ENCODE measurements at places on chromosomes 13 and 19.

GRCh38 chr13:113077566-113077952 is 28.0 kb upstream of the F7 start:
- peaks cover 37% of the 10 kb centered on the region for H3K36me3 ChIP-seq
- no peaks in the 10 kb centered on the region for H3K4me1 ChIP-seq
- DNase-seq = no peak
- no peak overlapping the region for H3K27ac ChIP-seq

GRCh38 chr13:60431108-60431700 is 34.2 kb downstream of the TDRD3 start:
- no peaks in the 10 kb centered on the region for H3K27me3 ChIP-seq
- H3K27ac ChIP-seq = no peak overlapping the region

- no peak overlapping the region for H3K27ac ChIP-seq
- no peaks in the 10 kb centered on the region for H3K4me1 ChIP-seq
- no peaks in the 10 kb centered on the region for H3K36me3 ChIP-seq
- H3K4me3 ChIP-seq = no peak overlapping the region
These were observed 139.2 kb downstream of the PCDH20 start for GRCh38 chr13:61276401-61276800.

GRCh38 chr19:1675633-1676350 is 23.4 kb upstream of the TCF3 start:
- H3K36me3 ChIP-seq = no peaks in the 10 kb centered on the region
- H3K4me1 ChIP-seq = no peaks in the 10 kb centered on the region
- peaks cover 24% of the 10 kb centered on the region for H3K27me3 ChIP-seq
- DNase-seq = no peak
- H3K27ac ChIP-seq = no peak overlapping the region
- H3K4me3 ChIP-seq = no peak overlapping the region

- H3K27me3 ChIP-seq = no peaks in the 10 kb centered on the region
- H3K4me1 ChIP-seq = no peaks in the 10 kb centered on the region
- no peak overlapping the region for H3K27ac ChIP-seq
- no peak for DNase-seq
These were observed 576.7 kb upstream of the PCDH9 start for GRCh38 chr13:67806796-67807195.

GRCh38 chr13:66972659-66973058 is 257.5 kb downstream of the PCDH9 start:
- no peak for DNase-seq
- H3K36me3 ChIP-seq = no peaks in the 10 kb centered on the region
- no peak overlapping the region for H3K27ac ChIP-seq

- H3K4me3 ChIP-seq = peak within 1 kb of the TSS; percentile 75
- H3K27me3 ChIP-seq = no peaks in the 10 kb centered on the region
- peak; percentile 63 for DNase-seq
- H3K36me3 ChIP-seq = peaks cover 19% of the 10 kb centered on the region
- H3K4me1 ChIP-seq = peaks cover 12% of the 10 kb centered on the region
These were observed at the start of gene PRR12 for GRCh38 chr19:49590971-49591730. TSS of gene PRR12 (plus strand) at chr19:49591182. CDS start at chr19:49591655, 473 bp downstream.

GRCh38 chr13:88764103-88764502 is 1092.9 kb downstream of the SLITRK5 start:
- H3K4me1 ChIP-seq = no peaks in the 10 kb centered on the region
- no peaks in the 10 kb centered on the region for H3K27me3 ChIP-seq
- no peak overlapping the region for H3K27ac ChIP-seq
- no peak overlapping the region for H3K4me3 ChIP-seq

DNA sequence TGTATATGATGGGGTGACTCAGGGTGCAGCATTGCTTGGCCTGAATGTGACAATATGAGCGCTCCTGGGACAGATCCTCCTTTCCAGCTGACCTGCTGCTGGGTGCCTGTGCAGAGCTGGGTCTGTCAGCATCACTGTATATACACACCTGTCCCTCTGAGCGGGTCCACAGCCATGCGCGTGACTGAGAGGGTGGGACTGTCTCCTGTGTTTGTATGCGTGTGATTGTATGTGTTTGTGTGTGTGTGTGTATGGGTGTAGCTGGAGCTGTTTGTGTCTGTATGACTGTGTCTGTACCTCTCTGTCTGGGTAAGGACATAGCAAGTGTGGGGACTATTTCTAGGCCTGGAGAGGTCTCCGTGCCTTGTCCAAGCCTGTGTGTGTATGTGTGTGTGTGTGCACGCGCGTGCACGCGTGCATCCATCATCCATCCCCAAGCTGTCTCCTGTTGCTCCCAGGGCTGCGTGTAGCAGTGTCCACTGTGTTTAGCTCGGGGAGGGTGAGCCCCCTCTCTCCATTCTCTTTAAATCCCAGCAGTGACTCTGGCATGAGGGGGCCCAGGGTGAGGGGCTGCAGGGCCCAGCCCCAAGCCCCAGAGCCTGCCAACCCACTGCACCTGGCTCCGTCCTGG is 8.3 kb downstream of the IGLON5 start:
- no peak overlapping the region for H3K4me3 ChIP-seq
- DNase-seq = no peak
- H3K36me3 ChIP-seq = no peaks in the 10 kb centered on the region
- H3K27ac ChIP-seq = no peak overlapping the region
- H3K4me1 ChIP-seq = no peaks in the 10 kb centered on the region

DNA sequence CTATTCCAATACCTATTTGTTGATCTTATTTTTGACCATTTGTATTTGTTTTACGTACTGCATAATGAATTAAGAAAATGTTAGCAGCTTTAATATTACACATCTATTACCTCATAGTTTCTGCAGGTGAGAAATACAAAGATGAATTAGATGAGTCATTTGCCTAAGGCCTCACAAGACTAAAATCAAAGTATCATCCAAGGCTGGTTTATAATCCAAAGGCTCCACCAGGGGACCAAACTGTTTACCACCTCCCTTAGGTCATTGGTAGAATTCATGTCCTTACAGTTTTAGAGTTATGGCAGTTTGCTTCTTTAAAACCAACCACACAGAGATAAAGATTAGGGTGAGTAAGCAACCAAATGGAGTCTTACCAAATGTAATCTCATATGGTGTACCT is 848.1 kb downstream of the SLITRK6 start:
- no peak overlapping the region for H3K27ac ChIP-seq
- H3K36me3 ChIP-seq = no peaks in the 10 kb centered on the region
- H3K4me1 ChIP-seq = no peaks in the 10 kb centered on the region
- H3K27me3 ChIP-seq = no peaks in the 10 kb centered on the region
- H3K4me3 ChIP-seq = no peak overlapping the region

DNA sequence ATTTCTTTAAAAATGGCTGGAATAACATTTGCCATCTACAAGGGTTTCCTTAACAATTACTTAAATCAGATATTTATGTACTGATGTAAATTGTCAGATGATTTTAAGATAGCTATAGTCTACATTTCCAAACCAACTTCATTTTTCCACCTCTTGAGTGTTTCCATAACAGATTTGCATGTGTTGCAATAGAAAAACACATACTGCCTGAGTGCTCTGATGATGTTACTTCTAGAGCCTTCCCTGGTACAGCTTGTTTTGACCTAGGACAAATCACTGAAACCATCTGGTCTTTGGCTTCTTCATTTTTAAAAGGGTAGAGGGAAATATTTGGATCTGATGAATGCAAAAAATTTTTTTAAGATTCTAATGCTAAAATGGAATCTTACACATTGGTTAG is 245.9 kb downstream of the PCDH9 start:
- H3K4me3 ChIP-seq = no peak overlapping the region
- H3K27me3 ChIP-seq = no peaks in the 10 kb centered on the region
- H3K36me3 ChIP-seq = no peaks in the 10 kb centered on the region
- no peak overlapping the region for H3K27ac ChIP-seq

- H3K4me3 ChIP-seq = no peak overlapping the region
- H3K4me1 ChIP-seq = peaks cover 9% of the 10 kb centered on the region
- H3K36me3 ChIP-seq = no peaks in the 10 kb centered on the region
- H3K27ac ChIP-seq = no peak overlapping the region
- H3K27me3 ChIP-seq = peaks cover under 1% of the 10 kb centered on the region
- DNase-seq = no peak
These were observed 107.2 kb downstream of the KCNRG start for GRCh38 chr13:50122455-50122854.

GRCh38 chr19:49652551-49653465 is 10.8 kb downstream of the SCAF1 start:
- H3K4me1 ChIP-seq = no peaks in the 10 kb centered on the region
- DNase-seq = no peak
- no peak overlapping the region for H3K4me3 ChIP-seq
- H3K36me3 ChIP-seq = peaks cover 74% of the 10 kb centered on the region
- no peaks in the 10 kb centered on the region for H3K27me3 ChIP-seq

DNA sequence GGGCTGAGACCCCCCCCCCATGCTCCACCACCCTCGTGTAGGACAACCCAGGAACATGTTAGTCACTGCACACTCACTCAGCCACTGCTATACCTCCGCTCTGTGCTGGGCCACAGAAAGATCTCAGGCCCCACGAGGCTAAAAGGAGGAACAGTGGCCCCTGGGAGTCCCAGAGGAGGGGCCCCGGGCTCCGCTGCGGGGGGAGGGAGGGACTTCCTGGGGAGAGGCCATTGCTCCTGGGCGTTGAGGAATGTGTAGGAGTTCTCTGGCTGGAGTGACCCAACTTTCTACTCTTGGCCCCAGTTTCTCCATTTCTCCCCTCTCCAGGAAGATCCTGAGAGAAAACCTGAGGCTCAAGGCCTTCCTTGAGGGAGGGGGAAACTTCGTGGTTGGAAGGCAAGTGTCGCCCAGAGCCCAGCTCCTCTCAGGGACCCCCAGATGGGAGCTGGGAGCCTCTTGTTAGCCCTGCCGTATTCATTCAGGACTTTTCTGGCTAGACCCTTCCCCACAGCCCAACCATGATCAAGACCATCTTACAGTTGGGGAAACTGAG is 13.6 kb downstream of the ONECUT3 start:
- H3K4me3 ChIP-seq = no peak overlapping the region
- no peak overlapping the region for H3K27ac ChIP-seq
- DNase-seq = no peak
- no peaks in the 10 kb centered on the region for H3K4me1 ChIP-seq
- peaks cover 23% of the 10 kb centered on the region for H3K27me3 ChIP-seq

DNA sequence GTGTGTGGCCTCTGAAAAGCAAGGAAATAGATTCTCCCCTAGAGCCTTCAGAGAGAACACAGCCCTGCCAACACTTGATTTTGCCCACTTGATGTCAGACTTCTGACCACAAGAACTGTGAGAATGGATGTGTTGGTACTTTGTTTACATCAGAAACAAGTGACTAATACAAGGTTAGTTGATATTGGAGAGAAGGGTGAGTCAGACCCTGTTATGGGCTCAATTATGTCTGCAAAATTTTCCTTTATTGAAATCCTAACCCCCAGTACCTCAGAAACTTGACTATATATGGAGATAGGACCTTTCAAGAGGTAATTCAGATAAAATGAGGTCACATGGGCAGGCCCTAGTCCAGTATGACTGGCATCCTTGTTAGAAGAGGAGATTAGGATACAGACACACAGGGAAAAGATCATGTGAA is 226.7 kb downstream of the RFC3 start:
- H3K27me3 ChIP-seq = no peaks in the 10 kb centered on the region
- H3K4me3 ChIP-seq = no peak overlapping the region
- no peak overlapping the region for H3K27ac ChIP-seq
- no peaks in the 10 kb centered on the region for H3K4me1 ChIP-seq

- H3K27me3 ChIP-seq = no peaks in the 10 kb centered on the region
- H3K27ac ChIP-seq = no peak overlapping the region
- peaks cover 14% of the 10 kb centered on the region for H3K4me1 ChIP-seq
- no peak for DNase-seq
These were observed 22.2 kb upstream of the SIAH3 start for GRCh38 chr13:45873491-45874325.

GRCh38 chr19:56071151-56071550 is 49.9 kb downstream of the ZNF787 start:
- no peak overlapping the region for H3K4me3 ChIP-seq
- peaks cover 7% of the 10 kb centered on the region for H3K4me1 ChIP-seq
- no peak for DNase-seq

- no peaks in the 10 kb centered on the region for H3K4me1 ChIP-seq
- H3K27me3 ChIP-seq = no peaks in the 10 kb centered on the region
- no peak overlapping the region for H3K27ac ChIP-seq
- no peak for DNase-seq
These were observed 379.8 kb downstream of the TBC1D4 start for GRCh38 chr13:75102001-75102716.

DNA sequence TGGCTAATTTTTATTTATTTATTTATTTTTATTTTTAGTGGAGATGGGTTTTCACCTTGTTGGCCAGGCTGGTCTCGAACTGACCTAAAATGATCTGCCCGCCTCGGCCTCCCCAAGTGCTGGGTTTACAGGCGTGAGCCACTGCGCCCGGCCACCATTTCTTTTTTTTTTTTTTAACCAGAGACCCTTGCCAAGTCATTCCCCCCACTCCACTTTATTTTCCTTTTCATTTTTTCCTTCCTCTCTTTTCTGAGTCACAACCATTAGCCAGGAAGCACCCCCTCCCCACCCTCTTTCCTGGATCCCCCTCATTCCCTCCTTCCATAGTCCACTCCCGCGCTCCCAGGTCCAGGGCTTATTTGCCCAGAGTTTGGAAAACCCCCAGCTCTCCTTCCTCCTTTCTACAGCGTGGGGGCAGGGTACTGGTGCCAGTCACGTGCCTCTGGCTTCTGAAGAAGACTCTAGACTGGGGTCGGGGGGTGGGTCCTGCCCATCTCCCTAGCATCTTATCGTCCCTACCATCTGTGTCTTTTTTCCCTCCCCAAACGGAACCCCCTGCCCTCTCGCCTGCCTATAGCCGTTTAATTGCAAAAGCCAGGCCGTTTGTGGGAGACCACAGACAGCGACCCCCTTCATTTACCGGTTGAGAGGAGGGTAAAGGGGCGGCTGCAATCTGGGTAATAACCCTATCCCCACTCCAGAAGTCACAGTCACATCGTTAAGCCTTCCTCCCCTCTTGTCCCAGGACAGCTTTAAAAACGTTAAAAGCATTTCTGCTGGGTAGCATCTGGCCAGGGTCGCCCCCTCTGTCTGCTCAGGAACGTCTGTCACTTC is 1.1 kb upstream of the CALR start:
- H3K4me3 ChIP-seq = peak overlapping the region; percentile 25
- H3K27me3 ChIP-seq = no peaks in the 10 kb centered on the region
- H3K4me1 ChIP-seq = peaks cover 42% of the 10 kb centered on the region
- peak overlapping the region; percentile 47 for H3K27ac ChIP-seq
- H3K36me3 ChIP-seq = peaks cover 34% of the 10 kb centered on the region

DNA sequence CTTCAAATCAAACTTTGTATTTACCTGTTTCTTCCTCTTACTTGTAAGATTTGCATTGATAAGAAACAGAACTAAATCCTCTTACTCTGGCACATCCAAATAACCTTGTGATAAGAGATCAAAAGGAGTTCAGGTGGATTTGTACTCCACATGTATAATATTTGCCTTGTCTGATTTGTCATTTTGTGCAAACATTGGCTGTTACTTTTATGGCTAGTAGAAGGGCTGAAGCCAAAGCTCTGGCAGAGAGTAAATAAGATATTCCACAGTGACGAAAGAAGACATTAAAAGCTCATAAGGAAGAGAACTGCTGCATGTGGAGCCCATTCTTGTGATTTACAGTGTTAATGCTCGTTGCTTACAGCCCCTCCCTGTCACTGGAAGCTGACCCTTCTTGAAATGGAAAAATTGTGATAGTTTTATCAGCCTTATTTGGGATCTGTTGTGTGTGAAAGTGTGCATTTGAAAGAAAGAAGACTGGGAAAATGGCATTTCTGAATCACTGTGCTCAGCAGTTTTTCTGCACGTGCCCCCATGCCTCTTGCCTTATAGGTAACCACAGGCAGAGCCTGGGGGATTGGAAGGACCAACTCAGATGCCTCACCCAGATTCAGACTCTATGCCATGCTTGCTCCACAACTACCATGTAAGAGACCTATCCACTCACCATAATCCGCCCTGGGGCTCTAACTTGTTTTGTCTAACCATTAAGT is 68.2 kb downstream of the OXGR1 start:
- H3K27me3 ChIP-seq = no peaks in the 10 kb centered on the region
- H3K27ac ChIP-seq = no peak overlapping the region
- no peak overlapping the region for H3K4me3 ChIP-seq
- no peaks in the 10 kb centered on the region for H3K4me1 ChIP-seq

All from thyroid gland (tissue), 4 donors.